ENCODE measurements at places on chromosomes 3 and 15. TPM values are rescaled to one million over a fixed set of nuclear protein-coding genes. Genes with fewer than 3 reads are reported as not detected.

DNA sequence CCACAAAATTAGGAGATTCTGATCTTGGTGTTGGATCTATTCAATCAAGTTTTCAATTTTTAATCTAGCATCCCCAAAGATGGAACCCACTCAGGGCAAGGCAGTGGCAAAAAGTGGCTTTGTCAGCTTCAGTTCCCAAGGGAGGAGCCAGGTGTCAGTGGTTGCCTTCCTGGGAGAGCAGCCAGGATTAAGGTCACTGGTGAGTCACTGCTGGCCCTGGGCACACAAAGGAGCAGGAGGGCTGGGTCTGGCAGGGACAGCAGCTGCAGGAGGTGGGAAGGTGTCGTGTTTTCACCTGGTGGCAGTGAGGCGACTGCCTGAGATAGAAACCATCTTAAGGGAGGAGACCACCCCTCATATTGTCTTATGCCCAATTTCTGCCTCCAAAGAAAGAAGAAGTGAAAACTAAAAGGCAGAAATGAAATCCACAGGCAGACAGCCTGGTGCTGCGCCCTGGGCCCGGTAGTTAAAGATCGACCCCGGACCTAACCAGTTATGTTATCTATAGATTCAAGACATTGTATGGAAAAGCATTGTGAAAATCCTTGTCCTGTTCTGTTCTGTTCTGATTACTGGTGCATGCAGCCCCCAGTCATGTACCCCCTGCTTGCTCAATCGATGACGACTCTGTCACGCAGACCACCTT, 5.9 kb upstream of the KLHL25 start:
- DNase-seq: no peak

DNA sequence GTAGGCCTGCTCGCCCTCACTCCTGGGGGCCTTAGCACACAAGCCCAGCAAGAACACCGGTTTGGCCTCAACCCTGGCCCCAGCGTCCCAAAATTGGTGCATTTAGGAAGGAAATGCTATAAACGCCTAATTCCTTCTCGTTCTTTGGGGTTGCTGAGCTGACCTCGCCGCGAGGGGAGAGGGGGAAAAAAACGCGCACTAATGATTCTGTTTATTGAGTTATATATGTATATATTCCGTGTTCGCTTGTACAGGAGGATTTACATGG, 3.9 kb downstream of the FEZF2 start:
- DNase-seq: no peak

The FAM107A gene
- 140 TPM for total RNA-seq

The FYCO1 gene
- total RNA-seq: 28.2 TPM

DNA sequence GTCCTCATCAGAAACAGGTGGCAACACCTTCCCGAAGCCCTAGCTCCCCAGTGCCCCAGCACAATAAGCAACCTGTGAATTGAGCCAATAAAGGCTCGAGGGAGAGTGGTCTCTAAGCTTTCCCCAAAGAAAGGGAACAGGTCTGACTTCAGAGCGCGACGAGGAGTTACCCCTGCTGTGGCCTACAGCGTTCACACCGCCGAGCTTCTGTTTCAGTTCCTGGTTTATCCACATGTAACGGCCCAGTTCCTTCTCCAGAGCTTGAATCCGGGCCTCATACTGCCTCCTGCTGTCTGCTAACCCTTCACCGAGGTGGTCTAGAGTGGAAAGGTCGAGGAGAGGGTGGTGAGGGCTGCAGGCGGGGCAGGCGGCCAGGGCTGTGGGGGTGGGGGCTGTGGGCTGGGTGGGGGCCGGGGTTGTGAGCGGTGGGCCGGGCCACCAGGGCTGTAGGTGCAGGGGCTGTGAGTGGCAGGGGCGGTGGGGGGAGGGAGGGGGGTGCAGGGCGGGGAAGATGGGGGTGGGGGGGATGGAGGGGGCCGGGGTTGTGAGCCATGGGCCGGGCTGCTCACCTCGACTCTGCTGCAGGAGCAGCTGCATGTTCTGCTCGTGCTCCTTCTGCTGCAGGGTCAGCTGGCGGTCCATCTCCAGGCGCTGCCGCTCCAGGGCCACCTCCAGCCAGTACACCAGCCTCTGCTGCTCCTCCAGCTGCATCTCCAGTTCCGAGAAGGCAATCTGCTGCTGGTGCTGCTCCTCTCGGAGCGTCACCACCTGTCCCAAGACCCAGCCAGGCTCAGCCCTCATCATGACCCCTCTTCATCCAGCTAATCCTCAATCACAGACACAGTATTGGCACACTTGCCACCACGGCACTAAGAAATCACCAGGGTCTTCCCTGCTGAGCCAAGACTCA, 26.2 kb downstream of the KIF7 start:
- no peak for DNase-seq

DNA sequence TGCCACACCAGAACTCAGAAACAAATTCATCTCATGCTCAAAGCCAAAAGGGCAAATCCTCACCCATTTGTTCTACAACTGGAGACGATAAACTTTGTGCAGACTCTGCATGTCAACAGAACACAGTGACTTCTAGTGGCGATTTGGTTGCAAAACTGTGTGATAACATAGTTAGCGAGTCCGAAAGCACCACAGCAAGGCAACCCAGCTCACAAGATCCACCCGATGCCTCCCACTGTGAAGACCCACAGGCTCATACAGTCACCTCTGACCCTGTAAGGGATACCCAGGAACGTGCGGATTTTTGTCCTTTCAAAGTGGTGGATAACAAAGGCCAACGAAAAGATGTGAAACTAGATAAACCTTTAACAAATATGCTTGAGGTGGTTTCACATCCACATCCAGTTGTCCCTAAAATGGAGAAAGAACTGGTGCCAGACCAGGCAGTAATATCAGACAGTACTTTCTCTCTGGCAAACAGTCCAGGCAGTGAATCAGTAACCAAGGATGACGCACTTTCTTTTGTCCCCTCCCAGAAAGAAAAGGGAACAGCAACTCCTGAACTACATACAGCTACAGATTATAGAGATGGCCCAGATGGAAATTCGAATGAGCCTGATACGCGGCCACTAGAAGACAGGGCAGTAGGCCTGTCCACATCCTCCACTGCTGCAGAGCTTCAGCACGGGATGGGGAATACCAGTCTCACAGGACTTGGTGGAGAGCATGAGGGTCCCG, 199.7 kb downstream of the AKAP13 start:
- peak; percentile 32 for DNase-seq
